NT2/D1 (cell line): ENCODE measurements at places on chromosomes 1 and 21.

- DNase-seq, result no peak
These were observed 124.3 kb upstream of the ESRRG start for GRCh38 chr1:216847397-216848036.

DNA sequence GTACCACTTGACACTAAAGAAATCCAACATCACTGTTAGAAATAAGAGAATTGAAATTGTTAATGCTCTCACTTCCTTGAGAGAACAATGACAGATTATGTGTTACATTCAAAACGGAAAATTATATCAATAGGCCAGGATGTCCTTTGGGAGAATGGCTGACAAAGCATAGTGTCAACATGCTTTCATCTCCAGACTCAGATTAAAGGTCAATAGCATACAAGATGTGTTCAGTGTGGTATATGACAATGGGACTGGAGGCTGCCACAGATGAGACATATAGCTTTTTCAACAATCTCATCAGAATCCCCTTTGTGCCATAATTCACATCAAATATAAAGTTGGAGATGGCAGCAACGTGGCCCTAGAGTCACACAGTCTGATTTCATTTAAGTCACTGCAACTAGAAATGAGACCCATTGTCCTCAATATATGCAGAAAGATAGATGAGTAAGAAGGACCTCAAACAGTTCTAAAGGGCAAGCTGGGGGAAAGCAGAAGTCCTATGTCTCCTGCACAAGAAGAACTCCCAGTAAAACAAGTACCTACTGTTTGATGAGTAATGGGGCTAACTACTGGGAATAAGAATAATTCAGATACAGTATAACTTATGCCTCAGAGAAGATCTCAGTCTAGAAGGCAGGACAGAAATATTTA is 327.9 kb downstream of the TTLL7 start:
- no peak for DNase-seq

DNA sequence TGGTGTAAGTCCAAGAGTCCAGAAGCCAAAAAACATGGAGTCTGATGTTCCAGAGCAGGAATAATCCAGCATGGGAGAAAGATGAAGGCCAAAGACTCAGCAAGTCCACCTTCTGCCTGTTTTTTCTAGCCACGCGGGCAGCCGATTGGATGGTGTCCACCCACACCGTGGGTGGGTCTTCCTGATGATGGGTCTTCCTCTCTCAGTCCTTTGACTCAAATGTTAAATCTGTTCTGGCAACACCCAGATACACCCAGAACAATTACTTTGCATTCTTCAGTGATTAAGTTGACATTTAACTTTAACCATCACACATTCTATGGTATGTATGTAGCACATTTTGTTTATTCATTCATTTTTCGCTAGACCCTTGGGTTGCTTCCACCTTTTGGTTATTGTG is 944.4 kb downstream of the PLA2G4A start:
- no peak for DNase-seq

DNA sequence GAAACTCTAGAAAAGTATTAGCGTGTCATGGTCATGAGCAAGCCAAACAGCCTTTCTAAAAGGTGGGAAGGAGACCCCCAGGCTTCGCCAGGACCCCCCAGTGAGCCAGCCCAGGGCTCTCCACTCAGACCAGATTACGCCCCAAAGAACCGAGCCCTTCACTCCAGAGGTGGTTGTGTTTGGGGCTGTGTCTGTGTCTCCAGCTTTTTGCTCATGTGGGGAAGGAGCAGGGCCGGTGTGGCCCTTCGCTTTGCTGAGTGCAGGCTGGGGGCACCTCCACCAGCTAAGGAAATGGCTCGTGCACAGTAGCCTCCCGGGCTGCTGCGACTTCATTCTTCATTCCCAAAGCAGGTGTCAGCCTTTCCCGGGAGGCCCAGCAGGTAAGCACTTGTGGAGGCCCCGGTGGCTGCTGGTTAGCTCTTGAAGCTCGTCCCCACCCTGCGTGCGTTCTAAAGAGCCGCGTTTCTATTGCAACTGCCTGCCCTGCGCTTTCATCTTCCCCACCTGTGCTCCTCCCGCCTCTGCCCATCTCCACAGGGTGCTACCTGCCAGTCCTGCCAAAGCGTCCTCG is 531 bp downstream of the TSPEAR start:
- DNase-seq, result no peak

GRCh38 chr1:95685081-95685480 is 451.1 kb downstream of the RWDD3 start:
- DNase-seq, result no peak

GRCh38 chr1:46652321-46653100 is 15.7 kb downstream of the ATPAF1 start:
- DNase-seq, result no peak

DNA sequence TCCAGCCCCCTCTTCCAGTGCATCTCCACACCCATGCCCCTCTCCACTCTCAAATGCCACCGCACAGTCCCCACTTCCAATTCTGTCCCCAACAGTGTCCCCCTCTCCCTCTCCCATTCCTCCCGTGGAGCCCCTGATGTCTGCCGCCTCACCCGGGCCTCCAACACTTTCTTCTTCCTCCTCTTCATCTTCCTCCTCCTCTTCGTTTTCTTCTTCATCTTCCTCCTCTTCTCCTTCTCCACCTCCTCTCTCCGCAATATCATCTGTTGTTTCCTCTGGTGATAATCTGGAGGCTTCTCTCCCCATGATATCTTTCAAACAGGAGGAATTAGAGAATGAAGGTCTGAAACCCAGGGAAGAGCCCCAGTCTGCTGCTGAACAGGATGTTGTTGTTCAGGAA is 80.8 kb downstream of the PRDM2 start:
- DNase-seq, result no peak

DNA sequence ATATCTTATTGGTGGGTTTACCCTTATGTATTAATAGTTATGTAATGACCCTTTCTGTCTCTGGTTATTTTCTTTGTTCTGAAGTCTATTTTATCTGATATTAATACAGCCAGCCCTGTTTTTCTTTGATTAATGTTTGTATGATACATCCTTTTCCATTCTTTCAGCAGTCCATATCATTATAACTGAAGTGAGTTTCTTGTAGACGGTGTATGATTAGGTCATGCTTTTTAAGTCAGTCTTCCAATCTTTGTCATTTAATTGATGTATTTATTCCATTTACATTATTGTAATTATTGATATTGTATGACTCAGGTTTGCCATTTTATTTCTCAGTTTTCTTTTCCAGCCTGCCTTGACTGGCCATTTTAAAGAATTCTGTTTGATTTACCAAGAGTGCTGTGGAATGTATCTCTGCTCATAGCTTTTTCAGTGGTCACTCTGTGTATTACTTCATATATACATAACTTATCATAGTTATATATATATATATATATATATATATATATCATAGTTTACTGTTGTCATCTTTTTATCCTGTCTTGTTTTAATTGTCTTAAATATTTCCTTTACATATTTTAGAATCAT is 10.5 kb downstream of the RAB4A start:
- no peak for DNase-seq

GRCh38 chr1:234197839-234198238 is 175.4 kb upstream of the COA6 start:
- no peak for DNase-seq

DNA sequence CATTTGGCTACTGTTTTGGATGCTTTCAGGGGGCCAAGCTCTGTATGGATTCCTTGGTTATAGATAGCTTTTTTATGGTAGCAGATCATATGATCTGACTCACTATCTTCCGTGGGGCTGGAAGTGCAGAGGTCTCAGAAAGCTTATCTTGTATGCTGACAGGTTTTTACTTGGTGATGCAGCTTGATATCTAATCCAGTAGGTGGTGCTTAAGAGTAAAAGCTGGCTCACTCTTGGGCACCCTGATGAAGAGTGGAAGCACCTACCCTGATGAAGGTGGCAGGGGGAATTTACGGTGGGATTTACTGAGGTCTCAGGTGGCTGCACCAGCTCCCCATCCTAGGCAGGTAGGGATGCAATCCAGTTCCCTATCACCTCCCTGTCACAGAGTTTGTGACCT is 151.2 kb downstream of the PTBP2 start:
- no peak for DNase-seq

- no peak for DNase-seq
These were observed 109.4 kb downstream of the DISP1 start for GRCh38 chr1:222924136-222924706.

GRCh38 chr1:159763686-159764085 is 17.1 kb upstream of the DUSP23 start:
- DNase-seq, result no peak
